ENCODE measurements at places on chromosomes 2 and 18.

GRCh38 chr18:61569176-61569892, 236.1 kb downstream of the CDH20 start:
- no peak for DNase-seq

DNA sequence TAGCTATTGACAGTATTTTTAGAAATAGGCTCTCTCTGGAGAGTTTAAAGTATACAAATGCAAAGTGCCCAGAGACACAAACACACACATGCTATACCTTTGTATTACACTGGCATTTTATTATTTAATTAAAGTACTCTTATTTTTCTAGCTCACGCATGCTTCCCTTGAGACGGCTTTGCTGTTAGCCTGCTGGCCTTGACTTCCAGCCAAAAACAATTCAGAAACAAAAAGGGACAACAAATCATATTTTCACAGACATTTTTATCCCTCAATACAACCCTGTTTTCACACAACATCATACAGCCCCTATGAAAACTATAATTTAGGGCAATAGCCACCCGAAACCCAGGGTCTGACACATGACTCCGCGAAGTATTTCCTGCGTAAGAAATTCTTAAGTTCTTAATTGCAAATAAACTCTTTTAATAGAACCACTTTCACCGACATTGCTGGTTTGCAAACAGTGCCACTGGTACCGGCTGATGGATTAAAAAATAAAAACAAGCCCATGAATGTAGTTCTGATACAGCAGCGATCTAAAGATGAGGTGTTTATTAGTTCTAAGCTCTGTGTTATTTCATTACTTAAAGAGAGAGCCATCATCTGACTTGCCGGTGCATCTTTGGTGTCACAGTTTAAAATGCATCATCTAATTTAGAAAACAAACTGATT, 185.1 kb downstream of the TCF4 start:
- no peak for DNase-seq

- no peak for DNase-seq
Measured at GRCh38 chr2:221850076-221850475, 278.0 kb upstream of the EPHA4 start.

DNA sequence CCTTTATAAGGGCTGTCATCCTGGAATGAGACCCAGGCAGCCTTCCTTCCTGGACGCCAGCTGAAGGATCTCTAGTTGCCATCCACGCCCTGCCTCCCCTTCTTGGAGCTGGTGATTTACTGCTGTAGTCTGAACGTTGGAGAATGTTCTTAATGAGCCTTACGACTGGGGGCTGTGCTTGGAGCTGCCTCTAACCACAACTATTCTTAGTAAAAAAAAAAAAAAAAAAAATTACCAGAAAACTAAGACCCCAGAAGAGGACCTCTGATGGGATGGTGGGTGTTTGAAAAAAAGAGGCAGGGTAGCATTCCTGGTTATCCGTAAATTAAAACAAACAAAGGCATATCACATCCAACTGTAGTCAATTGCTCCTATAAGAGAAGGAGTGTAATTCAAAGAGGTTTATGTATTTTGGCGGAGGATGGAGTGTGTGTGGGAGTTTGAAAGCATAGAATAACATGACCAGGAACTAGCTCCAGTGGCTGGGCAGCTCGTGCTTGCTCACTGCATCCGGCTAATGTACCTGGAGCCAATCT, 105.4 kb downstream of the QPCT start:
- DNase-seq, result no peak

DNA sequence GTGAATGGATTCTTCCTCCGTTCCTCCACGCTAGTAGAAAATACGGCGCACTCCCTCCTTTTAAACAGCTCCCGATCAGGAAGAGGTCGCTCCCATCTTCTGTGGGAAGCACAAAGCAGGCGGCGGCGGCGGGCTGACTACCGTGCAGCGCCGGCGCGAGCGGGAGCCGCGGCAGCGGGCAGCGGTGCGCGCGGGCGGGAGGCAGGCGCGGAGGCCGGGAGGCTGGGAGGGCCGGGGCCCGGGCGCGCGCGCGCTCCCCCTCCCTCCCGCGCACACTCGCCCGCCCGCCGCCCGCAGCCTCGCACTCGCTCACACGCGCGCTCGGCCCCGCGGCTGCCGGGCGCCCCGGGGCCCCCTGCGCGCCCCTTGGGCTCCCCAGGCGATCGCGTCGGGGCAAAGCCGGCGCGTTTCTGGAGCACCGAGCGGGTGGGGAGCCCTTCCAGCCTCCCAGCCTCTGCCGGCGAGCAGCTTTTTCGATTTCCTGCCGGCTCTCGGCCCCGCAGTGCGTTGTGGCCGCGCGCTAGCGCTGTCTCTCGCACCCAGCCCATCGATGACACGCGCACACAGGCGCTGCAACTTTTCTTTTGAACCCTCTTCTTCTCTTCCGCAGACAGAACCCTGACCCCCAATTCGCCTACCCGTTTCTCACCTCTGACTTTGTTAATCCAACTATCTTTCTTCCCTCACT, at the start of gene SLC8A1:
TSS of gene SLC8A1 (minus strand) at position 173 of the 688 bp plus-strand sequence.
- DNase-seq, result no peak

DNA sequence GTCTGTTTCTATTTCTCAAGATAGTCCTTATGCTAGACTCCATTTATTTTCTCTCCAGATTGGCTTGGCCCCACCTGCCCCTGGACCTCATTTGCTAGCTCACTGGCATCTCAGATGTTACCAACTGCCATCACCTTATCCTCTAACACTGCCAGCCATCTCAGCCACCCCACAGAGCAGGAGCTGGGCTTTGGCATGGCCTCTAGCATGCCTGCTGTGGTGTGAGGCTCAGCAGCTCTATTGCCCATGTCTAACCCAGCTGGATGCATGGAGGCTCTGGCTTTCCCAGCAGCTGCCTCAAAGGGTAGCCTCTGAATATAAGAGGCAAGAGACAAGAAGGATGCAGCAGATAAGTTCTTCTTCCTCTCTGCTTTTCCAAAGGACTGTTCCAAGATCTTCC, 373.4 kb downstream of the TNS1 start:
- DNase-seq, result no peak

- no peak for DNase-seq
Measured at GRCh38 chr2:196233805-196234475, 62.6 kb upstream of the STK17B start.

All from NCI-H1436 treated with DMSO at 0.1 percent for 48 hours (cell line).